ENCODE measurements at places on chromosomes 1 and 21.

DNA sequence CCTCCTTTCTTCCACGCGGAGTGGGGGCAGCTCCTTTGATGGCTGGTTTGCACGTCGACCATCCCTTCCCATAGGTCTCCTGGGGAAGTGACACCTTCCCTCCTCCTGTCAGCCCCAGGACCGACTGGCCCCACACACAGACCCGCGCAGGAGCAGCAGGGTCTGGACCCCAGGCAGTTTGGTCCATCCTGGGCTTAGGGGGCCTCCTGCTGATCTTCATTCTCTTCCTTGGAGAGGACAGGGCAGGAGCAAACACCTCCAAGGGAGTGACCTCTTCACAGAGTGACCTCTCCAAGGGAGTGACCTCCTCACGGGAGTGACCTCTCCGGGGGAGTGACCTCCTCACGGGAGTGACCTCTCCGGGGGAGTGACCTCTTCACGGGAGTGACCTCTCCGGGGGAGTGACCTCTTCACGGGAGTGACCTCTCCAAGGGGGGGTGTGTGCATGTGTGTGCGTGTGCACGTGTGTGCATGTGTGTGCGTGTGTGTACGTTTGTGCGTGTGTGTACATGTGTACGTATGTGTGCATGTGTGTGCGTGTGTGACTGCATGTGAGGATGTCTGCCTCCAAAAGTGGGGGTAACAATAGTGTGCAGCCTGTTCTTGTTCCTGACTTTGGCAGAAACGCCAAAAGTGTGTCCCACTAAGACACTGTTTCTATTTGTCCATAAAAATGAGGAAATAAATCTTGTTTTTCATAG is 29.8 kb downstream of the COL6A1 start:
- DNase-seq = no peak

DNA sequence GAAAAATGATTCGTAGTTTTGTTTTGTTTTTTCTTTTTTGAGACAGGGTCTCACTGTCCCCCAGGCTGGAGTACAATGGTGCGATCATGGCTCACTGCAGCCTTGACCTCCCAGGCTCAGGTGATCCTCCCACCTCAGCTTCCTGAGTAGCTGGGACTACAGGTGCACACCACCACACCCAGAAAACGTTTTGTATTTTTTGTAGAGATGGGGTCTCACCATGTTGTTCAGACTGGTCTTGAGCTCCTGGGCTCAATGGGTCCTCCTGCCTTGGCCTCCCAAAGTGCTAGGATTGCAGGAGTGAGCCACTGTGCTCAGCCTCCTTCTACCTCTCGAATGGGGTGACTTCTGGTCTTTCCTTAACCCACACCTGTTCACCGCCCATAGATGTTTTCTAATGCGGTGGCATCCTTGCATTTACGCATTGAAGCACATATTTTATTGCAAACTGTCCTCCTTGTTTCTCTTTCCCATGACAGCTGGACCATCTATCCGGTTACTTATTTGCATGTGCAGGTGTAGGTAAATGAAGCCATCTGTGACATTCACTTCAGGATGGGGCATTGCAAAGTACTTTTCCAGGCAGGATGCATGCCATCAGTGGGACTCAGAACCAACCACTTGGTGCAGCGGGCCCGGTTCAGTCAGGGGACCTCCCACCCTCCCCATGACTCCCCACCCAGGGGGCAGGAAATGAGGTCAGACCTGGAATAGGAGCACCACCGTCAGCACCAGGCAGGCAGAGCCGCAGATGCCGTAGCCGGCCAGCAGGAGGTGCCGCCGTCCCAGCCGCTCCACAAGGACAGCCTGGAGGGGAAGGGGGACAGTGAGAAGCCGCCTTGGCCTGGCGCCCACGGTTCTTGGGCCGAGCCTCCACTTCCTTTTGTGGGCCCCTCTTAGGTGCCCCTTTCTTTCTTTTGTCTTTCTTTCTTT is 16.5 kb downstream of the SLC2A7 start:
- DNase-seq = peak; percentile 21

DNA sequence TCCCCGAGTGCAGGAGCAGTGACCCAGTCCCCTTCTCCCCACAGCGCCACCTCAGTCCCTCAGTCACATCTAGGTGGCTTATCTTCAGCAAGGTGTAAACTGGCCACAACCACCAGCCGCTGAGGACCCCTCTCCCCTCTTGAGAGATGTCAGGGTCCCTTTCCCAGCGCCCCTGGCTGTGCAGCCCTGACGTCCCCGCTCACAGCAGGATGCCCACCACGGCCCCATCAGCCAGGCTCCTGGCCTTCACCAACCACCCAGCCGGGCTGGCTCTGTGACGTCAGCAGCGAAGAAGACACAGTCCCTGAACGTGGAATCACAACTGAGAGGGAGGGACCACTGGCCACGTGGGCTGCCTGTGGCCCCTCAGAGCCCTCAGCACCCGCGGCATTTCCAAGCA is 249.4 kb downstream of the NPHP4 start:
- DNase-seq = no peak

GRCh38 chr21:33403128-33403785 is at the start of gene IFNGR2:
Gene IFNGR2, plus strand, starts transcription at chr21:33403413. Its CDS starts 131 bp downstream, at chr21:33403544.
- peak; percentile 33 for DNase-seq

GRCh38 chr1:7470904-7471638 is 300.0 kb upstream of the VAMP3 start:
- peak; percentile 22 for DNase-seq

DNA sequence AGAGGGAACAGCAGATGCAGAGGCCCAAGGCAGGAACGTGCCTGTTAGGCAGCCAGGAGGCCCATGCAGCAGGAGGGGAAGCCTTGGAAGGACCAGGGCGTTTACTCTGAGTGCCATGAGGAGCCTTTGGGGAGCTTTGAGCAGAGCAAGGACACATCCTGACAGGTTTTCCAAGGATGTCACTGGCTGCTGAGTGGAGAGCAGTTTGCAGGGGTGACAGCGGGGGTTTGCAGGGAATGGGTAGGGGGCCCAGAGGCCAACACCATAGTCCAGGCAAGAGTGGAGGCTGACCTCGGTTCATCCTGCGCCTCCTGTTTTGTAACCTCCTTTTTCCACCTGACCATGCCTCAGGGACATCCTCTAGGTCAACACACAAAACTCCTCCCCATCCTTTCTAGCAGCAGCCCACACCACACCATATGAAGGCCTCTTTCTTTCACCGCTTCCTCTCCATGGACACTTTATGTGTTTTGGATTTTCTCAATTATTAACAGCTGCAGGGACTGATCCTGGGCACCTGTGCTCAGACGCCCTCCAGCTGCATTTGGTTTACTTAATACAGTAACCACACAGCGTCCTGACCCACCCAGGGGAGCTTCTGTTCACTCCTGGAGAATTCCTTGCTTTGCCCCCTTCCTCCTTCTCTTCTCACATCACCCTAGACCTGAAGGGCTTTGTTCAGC is 528.5 kb downstream of the MATN1 start:
- DNase-seq = no peak

- DNase-seq = no peak
Observed at GRCh38 chr21:41345934-41346685, 15.7 kb upstream of the MX2 start.

GRCh38 chr1:204730826-204731459 is 45.4 kb upstream of the LRRN2 start:
- no peak for DNase-seq

GRCh38 chr1:156910309-156910782 is 10.1 kb upstream of the LRRC71 start:
- DNase-seq = peak; percentile 64

GRCh38 chr1:55965981-55966461 is 613.3 kb downstream of the PLPP3 start:
- no peak for DNase-seq

DNA sequence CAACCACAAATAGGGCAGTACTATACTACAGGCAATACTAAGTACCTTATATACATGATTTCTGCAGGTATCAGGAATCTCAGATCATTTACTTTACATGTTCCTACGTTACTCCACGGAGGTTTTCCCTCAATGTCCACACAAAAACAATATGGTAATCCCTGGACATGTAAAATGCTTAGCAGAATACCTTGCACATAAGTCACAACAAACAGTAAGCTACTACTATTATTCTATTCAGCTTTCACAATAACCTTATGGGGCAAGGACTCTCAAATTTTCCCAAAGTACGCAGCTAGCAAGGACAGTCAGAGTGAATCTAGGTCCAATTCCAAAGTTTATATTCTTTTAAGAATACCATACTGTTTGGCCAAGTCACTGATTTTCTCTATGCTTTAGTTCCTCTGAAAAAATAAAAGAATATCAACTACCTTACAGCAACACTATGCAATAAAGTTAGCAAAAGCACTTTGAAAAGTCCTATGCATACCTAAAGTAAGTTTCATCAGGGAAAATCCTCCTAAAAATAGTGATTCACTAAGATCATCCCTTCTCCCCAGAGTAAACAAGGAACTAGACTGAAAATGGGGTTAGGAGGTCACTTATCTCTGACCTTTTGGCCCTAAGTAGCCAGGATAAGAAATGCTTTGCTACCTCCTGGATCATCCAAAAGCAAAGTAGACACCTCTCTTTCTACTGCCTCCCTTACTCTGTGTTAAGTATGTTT is 67.4 kb downstream of the LUZP1 start:
- DNase-seq = no peak

- DNase-seq = no peak
Observed at GRCh38 chr1:14987829-14988603, 165.5 kb upstream of the TMEM51 start.

GRCh38 chr1:246907472-246907871 is 24.3 kb downstream of the AHCTF1 start:
- DNase-seq = peak; percentile 33

DNA sequence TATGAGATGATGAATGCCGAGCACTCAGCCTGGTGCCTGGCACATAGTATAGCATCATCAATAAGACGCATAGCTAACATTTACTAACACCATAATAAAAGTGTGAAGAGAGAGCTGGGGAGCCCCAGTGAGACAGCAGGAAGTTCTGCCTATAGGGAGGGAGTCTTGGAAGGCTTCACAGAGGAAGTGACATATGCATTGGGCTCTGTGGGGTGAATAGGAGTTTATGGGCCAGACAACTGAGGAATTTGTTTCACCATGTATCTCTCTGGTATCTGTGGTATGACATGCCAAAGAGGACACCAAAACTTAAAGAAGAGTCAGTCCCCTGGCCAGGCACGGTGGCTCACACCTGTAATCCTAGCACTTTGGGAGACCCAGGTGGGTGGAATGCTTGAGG is 118.3 kb upstream of the TMEM51 start:
- no peak for DNase-seq

DNA sequence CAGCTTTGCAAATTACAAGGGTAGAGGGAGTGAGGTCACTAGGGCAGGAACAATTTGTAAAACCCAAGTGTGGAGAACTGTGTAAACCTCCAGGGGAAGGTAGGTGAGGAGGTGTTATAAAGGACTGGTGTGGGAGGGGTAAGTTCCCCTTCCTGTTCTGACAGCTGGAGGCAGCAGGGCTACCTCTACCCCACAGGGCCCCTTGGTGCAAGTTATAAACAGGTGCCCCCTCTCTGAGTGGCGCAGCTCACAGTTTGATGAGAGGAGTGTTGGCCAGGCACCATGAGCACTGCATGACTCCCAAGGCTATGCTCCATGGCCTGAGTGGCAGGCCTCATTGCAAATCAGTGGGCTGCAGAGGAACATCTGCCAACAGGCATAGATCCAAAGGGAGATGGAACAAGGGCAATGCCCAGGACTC is 41.0 kb downstream of the MFSD2A start:
- no peak for DNase-seq

DNA sequence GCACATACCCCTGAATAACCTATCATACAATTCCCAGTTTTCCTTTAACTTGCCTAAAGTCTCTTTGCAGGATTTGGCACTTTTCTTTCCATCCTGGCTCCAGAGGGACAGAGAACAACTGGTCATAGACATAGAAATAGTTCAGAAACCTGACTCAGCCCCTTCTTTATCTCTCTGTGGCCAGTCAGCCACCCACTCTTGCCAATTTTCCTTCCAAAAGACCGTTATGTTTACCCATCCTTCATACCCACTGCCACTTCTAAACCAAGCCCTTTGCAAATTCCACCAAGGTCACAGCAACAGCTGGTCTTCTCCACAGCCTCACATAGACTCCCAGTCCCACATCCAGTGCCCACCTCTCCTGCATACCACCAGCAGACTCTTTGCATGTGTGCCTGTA is 127.2 kb upstream of the FGGY start:
- peak; percentile 13 for DNase-seq

GRCh38 chr1:184743062-184743756 is 11.4 kb downstream of the EDEM3 start:
- no peak for DNase-seq

DNA sequence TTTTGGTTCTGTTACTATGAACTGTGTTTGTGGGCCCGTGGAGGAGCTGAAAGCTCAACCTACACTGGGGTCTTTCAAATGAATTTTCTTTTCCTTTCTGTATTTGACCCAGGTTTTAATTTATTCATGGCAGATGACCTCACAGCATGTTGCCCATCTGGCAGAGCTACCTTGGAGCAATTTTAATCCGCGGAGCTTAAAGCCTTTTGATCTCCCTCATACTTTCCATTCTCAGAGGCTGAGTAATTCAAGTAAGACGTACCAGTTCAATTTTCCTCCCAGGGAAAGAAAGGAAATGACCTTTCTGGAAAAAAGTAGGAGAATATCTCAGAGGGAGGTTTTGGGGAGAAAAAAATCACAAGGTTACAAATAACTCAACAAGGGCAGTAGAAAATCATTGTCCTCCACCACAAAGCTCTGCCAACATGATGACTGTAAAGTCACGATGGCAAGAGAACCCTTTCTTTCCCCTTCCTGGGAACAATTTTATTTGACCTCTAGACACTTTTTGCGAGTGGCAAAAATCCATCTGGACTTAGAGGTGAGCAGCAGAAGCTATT is 21.6 kb upstream of the PCP4 start:
- DNase-seq = no peak

GRCh38 chr1:115802416-115802815 is 33.9 kb upstream of the CASQ2 start:
- no peak for DNase-seq

DNA sequence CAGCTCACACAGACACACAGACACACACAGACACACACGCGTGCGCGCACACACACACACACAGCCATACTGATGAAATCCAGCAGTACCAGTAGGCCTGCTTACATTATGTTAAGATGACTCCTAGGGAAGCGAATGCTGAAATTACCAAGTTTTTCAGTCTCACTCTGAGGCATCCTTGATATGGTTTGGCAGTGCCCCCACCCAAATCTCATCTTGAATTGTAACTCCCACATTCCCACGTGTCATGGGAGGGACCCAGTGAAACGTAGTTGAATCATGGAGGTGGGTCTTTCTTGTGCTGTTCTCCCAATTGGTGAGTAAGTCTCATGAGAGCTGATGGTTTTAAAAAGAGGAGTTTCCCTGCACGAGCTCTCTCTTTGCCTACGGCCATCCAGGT is 64.1 kb downstream of the TIAM1 start:
- DNase-seq = no peak

- no peak for DNase-seq
Observed at GRCh38 chr1:245226203-245226499, 71.4 kb downstream of the KIF26B start.

All from body of pancreas (tissue), 4 donors.